ENCODE measurements at places on chromosomes 5 and 9.

DNA sequence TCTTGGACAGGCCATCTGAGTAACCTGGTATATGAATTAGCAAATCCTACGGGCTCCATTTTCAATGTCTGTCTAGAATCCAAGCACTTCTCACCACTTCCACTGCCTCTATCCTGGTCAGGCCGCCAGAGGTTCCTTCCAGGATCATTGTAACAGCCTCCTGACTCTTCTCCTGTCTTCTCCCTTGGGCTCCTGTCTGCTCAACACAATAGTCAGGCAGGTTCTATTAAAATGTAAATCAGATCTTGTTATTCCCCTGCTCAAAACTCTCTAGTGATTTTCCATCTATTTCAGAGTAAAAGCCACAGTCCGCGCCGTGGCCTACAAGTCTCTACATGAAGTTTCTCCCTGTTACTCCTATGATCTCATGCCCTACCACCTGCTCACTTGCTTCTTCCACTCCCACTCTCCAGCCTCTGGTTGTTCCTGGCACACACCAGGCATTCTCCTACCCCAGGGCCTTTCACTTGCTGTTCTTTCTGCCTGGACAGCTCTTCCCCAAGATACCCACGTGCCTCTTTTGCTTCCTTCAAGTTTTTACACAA lies 21.7 kb downstream of the ZNF366 start:
- DNase-seq: no peak

DNA sequence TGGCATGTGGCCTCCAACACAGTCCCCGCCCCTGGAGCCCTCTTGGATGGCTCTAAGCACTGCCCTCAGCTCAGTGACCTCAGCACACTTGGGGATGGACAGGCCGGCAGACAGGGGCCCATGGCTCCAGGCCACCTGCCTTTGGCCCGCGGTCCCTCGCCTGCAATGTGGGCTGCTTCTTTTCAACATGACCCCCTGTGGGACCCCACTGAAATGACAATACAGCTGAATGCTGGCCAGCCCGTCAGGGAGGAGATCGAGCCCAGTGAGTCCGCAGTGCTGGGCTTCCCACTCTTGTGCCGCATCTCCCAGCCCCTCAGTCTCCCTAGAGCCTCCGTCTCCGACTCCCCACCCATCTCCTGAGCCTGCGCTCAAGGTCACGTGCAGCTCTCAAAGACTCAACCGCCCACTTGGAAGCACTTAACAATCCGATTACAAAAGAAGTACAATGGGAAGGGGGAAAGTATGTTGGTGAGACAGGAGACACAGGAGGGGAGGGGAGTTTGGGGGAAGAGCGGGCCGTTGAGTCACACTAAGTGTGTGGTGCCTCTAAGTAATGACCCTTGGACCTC lies 238.9 kb downstream of the HSPA4 start:
- DNase-seq: no peak

- no peak for DNase-seq
Observed at GRCh38 chr9:90296539-90296938, 346.1 kb downstream of the DIRAS2 start.

- no peak for DNase-seq
Observed at GRCh38 chr5:117245130-117245529, 670.5 kb upstream of the SEMA6A start.

GRCh38 chr9:106689089-106689488 lies 173.9 kb upstream of the ZNF462 start:
- no peak for DNase-seq

GRCh38 chr9:134965851-134966250 lies 48.1 kb upstream of the FCN1 start:
- no peak for DNase-seq

- no peak for DNase-seq
Observed at GRCh38 chr5:156981481-156981880, 18.5 kb upstream of the TIMD4 start.

DNA sequence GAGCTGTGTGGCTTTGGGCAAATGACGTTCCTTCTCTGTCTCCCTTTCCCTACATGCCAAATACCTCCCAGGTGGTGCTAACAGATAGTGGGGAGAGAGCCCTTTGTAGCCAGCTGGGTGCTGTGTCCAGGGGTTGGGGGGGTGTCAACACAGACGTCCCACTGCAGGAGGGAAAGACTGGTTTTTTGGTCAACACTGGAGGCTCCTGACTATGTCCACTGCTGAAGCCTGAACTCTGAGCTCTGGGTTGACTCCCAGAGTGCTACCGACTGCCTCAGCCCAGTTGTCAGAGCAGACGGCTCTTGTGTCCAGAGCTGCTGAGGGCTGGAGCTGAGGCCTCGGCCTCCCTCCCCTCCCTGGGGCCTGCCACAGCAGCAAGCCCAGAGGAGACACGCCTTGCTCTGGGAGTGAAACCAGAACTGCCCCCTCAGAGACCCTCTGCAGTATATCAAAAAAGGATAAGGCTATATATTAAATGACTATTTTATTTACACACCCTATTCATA lies 14.8 kb upstream of the SLC25A51 start:
- DNase-seq: no peak

Measured in activated T-cell treated with anti-CD3 and anti-CD28 coated beads, Interleukin-2, amount 50 U/mL, for 48 hours (primary cell).